ENCODE measurements at places on chromosomes 1 and 21.

GRCh38 chr21:14522736-14523135 is 23.4 kb downstream of the SAMSN1 start:
- DNase-seq = no peak

- DNase-seq = no peak
Observed at GRCh38 chr1:193581341-193581740, 394.9 kb upstream of the B3GALT2 start.

DNA sequence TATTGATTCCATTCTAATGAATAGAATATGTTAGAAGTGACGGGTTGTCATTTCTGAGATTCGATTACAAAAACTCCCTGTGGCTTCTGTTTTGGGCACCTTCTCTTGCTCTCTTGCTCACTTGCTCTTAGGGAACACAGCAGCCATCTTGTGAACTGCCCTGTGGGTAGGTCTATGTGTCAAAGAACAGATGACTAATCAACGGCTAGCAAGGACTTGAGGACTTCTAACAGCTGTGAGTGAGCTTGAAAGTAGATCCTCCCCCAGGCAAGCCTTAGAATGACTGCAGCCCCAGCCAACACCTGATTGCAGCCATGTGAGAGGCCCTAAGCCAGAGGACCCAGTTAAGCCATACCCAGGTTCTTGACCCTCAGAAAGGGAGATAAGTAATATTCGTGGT is 49.3 kb downstream of the AZIN2 start:
- DNase-seq = no peak

DNA sequence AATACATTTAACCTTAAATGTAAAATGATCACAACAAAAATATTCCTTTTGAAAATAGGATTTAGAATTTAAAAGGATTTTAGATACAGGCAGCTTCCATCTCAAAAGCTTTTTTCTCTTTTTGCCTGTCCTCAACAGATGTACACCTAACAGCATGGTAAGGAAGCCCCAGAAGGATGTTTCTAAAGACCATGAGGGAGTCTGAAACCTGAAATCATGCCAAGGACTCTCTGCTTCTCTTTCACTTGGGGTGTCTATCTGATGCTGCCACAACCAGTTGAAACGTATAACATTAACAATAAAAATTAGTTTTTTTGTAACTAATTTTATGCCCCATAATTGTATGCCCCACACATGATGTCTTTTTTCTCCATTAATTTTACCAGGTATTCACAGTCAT is 5.4 kb upstream of the ZNF281 start:
- DNase-seq = no peak

DNA sequence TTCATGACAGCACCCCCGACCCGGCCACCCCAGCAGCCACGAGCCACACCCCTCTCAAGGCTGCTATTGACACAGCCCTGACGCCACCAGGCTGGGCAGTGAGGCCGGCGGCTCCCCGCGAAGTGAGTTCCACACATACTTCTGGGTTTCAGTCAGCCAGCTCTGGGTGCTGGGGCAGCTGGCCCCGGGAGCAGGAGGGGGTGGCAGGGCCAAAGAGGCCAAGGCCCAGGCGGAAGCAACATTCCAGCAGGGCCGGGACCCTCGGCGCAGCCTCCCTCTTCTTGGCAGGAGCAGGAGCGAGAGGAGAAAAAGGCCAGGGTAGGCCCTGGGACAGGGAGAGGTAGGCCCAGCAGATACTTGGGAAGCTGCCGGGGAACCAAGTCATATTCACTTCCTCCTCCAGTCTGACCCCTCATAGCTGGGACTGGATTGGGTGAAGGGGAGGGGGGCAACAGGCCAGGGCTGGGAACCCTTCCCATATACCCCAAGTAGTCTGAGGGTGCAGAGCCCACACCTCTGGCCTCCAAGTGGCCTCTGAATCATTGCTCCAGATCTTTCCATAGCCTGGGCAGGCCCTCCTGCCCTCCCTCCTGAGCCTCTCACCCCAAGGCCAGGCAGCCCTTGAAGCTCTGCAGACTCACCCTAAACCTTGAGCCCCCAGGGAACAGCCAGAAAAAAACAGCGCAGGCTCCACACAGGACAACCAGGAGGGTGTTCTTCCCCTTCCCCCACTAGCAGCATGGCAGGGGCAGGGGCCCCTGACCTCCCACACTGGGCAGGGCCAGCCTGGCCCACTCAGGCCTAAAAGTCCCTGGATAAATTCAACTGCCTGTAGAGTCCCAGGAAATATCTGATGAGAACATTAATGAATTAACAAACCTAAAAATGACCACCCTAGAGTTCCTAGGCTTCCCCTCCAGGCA is 5.7 kb downstream of the HSPG2 start:
- no peak for DNase-seq

Data from stimulated activated CD8-positive, alpha-beta memory T cell treated with anti-CD3 and anti-CD28 coated beads, Interleukin-2, amount 100 ng/mL, for 1 hour (primary cell).